ENCODE measurements at places on chromosomes 11 and 22. TPM values are rescaled to one million over a fixed set of nuclear protein-coding genes. Genes with fewer than 3 reads are reported as not detected.

DNA sequence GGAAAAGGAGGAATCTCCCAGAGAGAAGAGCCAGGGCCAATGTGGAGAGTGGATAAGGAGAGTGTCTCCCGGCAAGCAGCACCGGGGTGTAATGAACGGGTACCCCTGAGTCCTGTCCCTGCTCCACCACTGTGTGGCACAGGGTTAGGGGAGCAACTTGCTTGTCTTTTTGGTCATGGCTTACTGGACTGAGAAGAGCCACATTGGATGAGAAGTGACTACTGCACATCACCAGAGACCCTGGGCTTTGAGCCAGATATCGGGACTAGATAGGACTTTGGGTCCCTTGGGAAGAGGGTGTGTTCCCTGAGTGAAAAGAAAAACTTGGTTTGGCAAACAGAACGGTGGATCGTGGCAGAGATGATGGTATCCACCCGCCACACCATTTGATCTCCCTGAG lies 24.6 kb downstream of the SDHAF2 start:
- no peak for DNase-seq

GRCh38 chr11:2691991-2692875 lies 7.6 kb downstream of the KCNQ1OT1 start:
- DNase-seq = no peak

TMA7B gene
- total RNA-seq = not detected

GRCh38 chr11:4662876-4663275 lies 19.1 kb downstream of the OR51E1 start:
- DNase-seq = no peak

GRCh38 chr22:20650294-20651207 lies 123.4 kb upstream of the SERPIND1 start:
- DNase-seq = no peak

BIK gene
- 14.4 TPM for total RNA-seq

- no peak for DNase-seq
These were observed 228.2 kb upstream of the ZC3H12C start for GRCh38 chr11:109864834-109865547.

- DNase-seq = no peak
These were observed 3.4 kb downstream of the SART1 start for GRCh38 chr11:65964906-65965305.

DNA sequence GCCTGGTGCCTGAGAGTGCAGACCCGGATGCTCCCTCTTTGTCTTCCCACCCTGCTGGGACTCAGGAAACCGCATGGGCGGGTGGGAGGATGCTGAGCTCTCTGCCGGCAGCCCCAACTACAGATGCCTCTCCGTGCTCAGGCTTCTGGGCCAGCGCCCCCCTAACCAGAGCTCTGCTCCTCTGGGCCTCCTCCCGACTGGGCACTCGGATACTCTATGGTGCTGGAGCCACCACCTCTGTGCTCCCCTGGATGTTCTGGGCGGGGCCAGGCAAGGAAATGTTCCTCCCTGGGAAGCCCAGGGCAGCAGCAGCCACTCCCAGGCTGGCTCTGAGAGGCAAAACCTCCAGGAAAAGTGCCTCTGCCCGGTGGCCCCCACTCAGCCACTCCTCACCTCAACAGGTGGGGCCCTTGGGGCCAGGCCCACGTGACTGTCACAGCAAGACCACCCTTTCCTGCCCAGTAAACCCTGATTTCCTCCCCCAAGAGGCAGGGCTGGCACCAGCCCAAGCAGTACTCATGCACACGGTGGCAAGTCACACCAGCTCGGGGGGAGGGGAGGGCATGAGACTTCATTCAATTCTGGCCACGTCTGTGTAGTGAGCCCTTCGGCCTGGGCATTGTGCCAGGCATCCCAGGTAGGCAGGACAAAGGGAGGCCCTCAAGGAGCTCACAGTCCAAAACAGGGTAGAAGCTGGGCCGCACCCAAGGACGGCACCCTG lies 54.7 kb upstream of the TCF20 start:
- DNase-seq = peak; percentile 21

FGF3 gene
- not detected for total RNA-seq

- DNase-seq = no peak
These were observed 333.8 kb downstream of the MN1 start for GRCh38 chr22:27467711-27468110.

DNA sequence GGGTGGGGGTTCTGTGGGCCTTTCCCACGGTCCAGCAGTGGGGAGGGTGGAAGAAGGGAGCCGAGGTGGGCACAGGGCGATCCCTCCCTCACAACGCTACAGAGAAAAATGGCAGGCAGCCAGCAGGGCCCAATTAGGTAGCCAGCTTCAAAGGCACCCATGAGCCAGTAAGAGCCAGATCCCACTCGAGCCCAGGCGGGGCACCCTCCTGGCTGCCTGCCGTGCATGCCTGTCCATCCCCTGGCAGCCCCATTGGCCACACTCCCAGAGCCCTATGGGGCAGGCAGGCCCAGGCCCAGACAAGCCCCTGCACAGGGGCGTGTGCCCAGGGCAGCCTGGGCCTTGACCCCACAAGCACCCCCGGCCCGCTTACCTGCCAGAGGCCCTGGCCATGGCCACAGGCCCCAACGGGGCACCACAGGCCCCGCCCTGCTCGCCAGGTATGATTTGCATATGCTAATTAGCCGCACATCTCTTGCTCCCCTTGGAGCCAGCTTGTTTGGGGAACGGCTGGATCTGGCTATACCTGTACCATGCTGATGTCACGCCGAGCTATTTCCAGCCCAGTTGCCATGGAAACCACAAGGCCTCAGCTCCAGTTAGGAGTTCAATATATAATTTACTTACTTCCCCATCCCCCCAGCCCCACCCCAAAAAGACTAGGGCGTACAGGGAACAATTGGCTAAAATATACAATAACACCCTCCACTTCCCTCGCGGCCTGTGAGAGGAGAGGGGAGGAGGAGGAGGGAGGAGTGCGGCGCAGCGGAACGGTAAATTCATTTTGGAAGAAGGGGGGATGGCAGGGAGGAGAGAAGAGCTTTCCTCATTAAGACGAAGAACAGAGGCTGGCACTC lies 47.5 kb upstream of the TCF20 start:
- peak; percentile 33 for DNase-seq

DNA sequence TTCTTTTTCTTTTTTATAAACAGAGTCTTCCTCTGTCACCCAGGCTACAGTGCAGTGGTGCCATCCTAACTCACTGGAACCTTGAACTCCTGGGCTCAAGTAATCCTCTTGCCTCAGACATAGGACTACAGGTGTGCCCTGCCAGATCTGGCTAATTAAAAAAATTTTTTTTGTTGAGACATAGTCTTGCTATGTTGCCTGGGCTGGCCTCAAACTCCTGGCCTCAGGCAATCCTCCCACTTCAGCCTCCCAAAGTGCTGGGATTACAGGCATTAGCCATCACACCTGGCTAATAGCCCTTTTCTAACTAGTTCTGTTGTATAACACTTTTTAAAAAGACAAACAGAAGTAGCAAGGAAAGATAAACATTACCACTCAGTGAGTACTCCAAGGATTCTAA lies 57.4 kb downstream of the CSTF3 start:
- DNase-seq = no peak

- no peak for DNase-seq
These were observed 185.1 kb downstream of the CWF19L2 start for GRCh38 chr11:107272561-107272960.

DNA sequence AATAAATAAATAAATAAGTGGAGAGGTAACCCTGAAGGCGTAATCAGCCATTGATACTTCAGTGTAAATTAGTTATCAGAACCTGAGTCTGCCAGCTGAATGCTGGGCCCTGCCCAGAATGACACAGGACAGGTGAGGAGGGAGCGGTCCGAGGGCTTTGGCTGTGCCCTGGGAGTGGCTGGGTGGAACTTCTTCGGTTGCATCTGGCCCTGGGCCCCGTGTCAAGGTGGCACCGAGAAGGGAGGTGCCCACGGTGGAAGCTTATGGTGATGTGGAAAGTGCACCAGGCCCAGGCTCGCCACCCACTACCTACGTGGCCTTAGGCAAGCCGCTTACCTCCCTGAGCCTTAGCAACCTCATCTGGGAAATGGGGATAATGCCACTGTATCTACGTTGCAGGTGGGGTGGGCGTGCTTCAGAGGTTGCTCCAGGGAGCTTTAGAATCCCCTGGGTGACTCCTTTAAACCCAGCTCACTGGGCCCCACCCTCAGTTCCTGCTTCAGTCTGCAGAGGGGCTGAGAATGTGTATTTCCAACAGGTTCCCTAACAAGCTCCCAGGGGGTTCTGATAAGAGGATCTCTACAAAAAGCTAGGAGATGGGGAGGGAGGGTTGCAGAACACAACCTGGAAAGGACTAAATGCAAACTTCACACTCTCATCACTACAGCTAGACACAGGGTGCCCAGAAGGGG lies 38.8 kb downstream of the TXN2 start:
- no peak for DNase-seq

DNA sequence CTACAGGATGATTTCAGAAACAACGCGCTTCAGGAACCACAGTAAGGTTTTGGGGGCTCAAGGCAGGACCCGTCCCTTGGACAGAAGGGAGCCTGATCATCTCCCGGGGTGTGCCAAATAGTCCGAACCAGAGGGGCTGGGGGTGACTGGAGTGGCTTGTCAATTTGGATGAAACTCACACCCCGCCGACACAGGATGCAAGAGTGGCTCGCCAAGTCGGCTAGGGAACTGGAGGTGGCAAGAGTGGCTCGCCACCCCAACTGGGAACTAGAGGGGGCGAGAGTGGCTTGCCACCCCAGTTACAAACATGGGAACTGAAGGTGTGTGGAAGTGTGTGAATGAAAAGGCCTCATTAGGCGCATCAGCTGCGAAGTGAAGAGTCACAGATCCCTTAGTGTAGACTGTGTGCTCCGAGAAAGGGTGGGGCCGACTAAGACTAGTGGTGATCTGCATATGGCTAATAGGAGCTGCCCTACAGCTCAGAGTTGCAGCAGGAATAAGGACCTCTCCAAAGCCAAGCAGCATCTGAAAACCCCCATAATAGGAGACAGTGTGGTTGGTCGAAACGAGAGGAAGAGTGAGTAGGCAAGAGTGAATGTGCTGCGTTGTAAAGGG lies 26.6 kb upstream of the CPT1A start:
- no peak for DNase-seq

GRCh38 chr11:13837286-13837685 lies 125.2 kb upstream of the SPON1 start:
- peak; percentile 50 for DNase-seq

DNA sequence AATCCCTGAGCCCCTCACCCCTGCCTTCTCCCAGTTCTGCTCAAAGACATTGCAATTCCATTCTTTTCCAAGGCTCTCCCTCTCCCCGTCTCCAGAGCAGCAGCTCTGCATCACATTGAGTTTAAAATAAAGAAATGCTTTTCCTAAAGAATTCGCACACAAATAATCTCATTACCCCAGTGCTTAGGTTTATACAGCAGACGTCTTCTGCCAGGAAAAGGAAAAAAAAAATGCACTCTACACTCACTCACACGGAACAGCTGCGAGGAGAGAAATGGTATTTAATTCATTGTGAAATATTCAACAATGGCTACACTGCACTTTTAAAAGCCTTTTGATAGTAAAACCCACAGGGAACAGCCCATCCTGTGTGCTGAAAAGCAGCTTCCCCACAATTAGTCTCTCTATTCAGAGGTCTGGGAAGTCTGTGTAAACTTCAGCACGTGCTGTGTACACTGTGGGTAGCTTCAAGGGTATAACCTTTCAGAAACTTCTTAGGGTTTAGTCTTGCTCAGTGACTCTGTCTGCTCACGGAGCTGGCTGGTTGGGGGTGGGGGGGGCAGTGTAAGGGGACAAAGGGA lies 42.8 kb downstream of the ETS1 start:
- DNase-seq = no peak

AMPD3 gene
- total RNA-seq = 1.3 TPM

DNA sequence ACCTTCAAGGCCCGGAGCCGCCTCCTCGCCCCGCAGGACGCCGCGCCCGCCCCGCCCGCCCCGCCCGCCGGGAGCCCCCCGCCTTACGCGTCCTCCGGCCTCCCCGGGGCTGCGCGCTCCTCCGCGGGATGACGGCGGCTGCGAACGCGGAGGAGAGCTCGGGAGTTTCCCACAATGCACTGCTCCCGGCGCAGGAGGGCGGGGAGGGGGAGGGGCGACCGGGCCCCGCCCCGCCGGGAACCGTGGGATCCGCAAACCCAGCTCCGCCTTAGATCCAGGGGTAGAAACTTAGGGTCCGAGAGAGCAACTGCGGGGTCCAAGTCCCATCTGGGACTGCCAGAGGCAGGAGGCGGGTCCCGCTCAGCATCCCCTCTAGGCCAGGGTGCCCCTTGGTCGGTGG lies at the start of gene CEND1:
TSS of gene CEND1 (minus strand) at position 148 of the 400 bp plus-strand sequence. CDS start 1,514 bp downstream, outside the sequence.
- peak; percentile 61 for DNase-seq

GRCh38 chr22:39907605-39908097 lies 6.8 kb downstream of the GRAP2 start:
- no peak for DNase-seq

PELI3 gene
- 2.1 TPM for total RNA-seq

- DNase-seq = no peak
These were observed 127.7 kb upstream of the SESN3 start for GRCh38 chr11:95358511-95359340.

DNA sequence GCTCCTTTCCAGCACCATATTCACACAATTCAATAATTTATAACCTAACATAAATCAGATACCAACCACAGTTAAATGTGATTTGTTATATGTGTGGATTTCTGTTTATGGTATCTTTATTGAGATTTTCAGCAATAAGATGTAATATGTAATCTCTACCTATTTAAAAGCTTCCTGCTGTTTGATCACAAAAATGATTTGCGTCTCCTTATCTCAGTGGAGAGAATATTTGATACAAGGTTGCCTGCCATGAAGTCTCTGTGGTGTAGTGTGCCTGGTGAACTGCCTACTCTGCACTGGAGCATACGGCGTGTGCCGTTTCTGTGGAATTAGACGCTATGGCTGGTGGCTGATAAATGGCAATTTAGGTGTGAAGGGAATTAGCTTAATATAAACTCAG lies 741.1 kb downstream of the NELL1 start:
- DNase-seq = no peak

UQCC3 gene
- total RNA-seq = 7.7 TPM

DNA sequence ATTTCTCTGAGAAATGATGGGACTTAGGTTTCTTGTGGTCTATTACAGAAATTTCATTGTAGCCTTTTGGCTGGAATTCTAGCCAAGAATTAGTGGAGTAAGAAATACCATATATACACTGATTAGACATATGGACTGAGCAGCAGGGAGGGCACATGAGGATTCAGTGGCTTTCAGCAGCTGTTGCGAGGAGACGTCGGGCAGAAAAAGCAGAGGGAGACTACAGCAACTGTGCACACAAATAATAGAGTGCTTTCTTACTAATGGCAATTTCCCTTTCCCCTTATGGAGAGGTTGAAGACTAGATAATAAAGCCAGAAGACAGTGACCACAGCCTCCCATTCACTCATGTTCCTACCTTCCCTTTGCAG lies 35.4 kb upstream of the CCDC34 start:
- no peak for DNase-seq

- no peak for DNase-seq
These were observed 49.7 kb downstream of the ATG16L2 start for GRCh38 chr11:72863916-72864315.

SEC14L2 gene
- total RNA-seq = 12.7 TPM

TRIM51 gene
- total RNA-seq = not detected

CCDC87 gene
- not detected for total RNA-seq

GRCh38 chr11:128686745-128687177 lies 7.1 kb upstream of the FLI1 start:
- DNase-seq = peak; percentile 50

PLA2G3 gene
- 0.80 TPM for total RNA-seq

All from Daoy (cell line).